ENCODE measurements at places on chromosomes 6 and 20. TPM values are rescaled to one million over a fixed set of nuclear protein-coding genes. Genes with fewer than 3 reads are reported as not detected.

DNA sequence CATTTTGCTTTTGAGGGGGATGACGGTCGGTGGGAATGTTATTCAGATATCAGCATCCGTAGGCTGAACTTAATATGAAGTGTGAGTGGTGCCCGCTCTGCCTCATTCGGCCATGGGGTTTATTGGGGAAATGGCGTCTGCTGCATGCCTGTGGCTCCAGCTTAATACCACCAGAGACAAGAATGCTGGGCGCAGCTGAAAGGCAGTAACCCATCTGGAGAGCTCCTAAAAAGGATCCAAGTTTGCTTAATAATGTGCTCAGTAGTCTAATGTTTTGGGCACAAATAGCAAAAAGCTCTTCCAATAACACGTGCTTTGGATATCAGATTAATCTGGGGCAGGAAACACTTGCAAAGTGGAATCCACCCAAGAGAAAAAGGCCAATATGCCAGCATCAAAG is 273.0 kb upstream of the TAB2 start:
- H3K27ac ChIP-seq = no peak overlapping the region
- H3K27me3 ChIP-seq = no peaks in the 10 kb centered on the region
- H3K36me3 ChIP-seq = no peaks in the 10 kb centered on the region
- H3K4me3 ChIP-seq = no peak overlapping the region
- DNase-seq = no peak

DNA sequence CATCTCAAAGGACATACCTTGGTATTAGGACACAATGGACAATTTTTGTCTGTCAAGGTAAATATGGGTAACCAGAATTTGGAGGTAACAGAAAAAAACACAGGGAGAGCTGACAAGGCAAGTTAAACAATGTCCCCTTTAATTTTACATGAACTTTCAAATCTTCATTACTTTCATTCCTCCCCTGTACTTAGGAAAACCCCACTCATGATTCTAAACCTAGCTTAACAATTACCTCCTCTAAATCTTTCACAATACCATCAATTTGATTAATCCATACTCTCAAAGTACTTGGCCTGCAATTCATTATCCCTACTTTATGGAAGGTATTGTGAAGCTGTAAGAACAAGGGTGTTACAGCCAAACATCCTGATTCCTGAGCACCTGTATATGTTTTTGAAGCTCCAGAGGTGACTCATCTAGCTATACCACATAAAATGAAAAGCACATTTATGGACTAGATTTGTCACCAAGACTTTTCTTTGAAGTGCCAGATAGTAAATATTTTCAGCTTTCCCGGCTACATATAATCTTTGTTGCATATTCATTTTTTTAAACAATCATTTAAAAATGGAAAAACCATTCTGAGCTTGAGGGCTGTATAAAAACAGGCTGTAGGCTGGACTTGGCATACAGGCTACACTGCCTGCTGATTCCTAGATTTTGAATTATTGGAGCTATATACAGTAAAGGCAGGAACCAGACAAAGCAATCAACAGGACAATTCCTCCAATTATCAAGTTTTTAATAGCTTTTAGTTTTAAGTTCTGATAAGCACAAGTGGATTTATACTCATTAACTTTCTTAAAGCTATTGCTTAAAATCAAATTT is 22.9 kb downstream of the DEK start:
- peaks cover 33% of the 10 kb centered on the region for H3K36me3 ChIP-seq
- H3K27me3 ChIP-seq = peaks cover 8% of the 10 kb centered on the region
- no peak overlapping the region for H3K4me3 ChIP-seq
- H3K27ac ChIP-seq = peak overlapping the region; percentile 15
- peaks cover 36% of the 10 kb centered on the region for H3K4me1 ChIP-seq

DNA sequence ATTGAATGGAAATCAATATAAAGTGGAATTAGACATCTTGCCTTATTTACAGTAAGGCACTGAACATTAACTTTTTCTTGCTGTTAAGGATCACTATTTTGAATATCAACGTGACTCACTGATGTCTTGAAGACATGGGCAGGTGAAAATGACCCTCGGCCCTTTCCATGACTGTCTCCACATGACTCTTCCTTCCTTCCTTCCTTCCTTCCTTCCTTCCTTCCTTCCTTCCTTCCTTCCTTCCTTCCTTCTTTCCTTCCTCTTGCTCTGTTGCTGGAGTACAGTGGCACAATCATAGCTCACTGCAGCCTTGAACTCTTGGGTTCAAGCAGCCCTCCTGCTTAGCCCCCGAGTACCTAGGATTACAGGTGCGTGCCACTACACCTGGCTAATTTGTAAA is 52.2 kb upstream of the TOX2 start:
- H3K27ac ChIP-seq = no peak overlapping the region
- H3K4me1 ChIP-seq = no peaks in the 10 kb centered on the region
- DNase-seq = no peak
- H3K4me3 ChIP-seq = no peak overlapping the region
- H3K27me3 ChIP-seq = peaks cover 10% of the 10 kb centered on the region

Gene EDEM2
- 62.2 TPM for polyA plus RNA-seq

Measured in immature natural killer cell (primary cell).